ENCODE measurements at places on chromosomes 3 and 15. TPM values are rescaled to one million over a fixed set of nuclear protein-coding genes. Genes with fewer than 3 reads are reported as not detected.

Gene STRA6
- 62.5 TPM for total RNA-seq

Gene NAALADL2
- 0.18 TPM for total RNA-seq

Gene TGM4
- 0.05 TPM for total RNA-seq

Gene SLC28A1
- not detected for total RNA-seq

Gene TMEM212
- not detected for total RNA-seq

Gene NDN
- total RNA-seq = not detected

Gene GNB4
- 16.5 TPM for total RNA-seq

Gene AAGAB
- 76.4 TPM for total RNA-seq

Gene CYP8B1
- total RNA-seq = not detected

Gene PPP1R14D
- total RNA-seq = 0.28 TPM

Gene ALS2CL
- 6.7 TPM for total RNA-seq

Gene RETNLB
- total RNA-seq = not detected

Gene ITIH1
- total RNA-seq = not detected

Gene MAP2K5
- 7.7 TPM for total RNA-seq

Gene CEP19
- total RNA-seq = 2.2 TPM

Gene FSTL1
- total RNA-seq = 103 TPM

Gene TTLL13
- total RNA-seq = 0.16 TPM

Gene BDH1
- total RNA-seq = 2.5 TPM

Gene CX3CR1
- 0.09 TPM for total RNA-seq

Gene NOX5
- total RNA-seq = 0.38 TPM

Gene SH2D7
- total RNA-seq = not detected

Gene RBMS3
- 0.34 TPM for total RNA-seq

Gene GREM1
- total RNA-seq = 21.2 TPM

Gene KCNMB3
- total RNA-seq = 0.91 TPM

Gene KIF15
- total RNA-seq = 8.6 TPM

Gene NANOGP8
- not detected for total RNA-seq

Gene CCDC13
- total RNA-seq = 0.79 TPM

Gene LSMEM2
- not detected for total RNA-seq

Gene REC114
- total RNA-seq = not detected

Gene CNTN3
- not detected for total RNA-seq

Gene MORC1
- not detected for total RNA-seq

Gene CCR2
- total RNA-seq = not detected

Gene ADGRG7
- not detected for total RNA-seq

Gene SLC51B
- total RNA-seq = 12.1 TPM

Gene CNTN4
- total RNA-seq = not detected

Gene RHOV
- total RNA-seq = 5.3 TPM

Gene WNT5A
- total RNA-seq = 0.64 TPM

Gene CCDC39
- total RNA-seq = not detected

Gene LTK
- total RNA-seq = 0.06 TPM

Gene PATL2
- total RNA-seq = 0.33 TPM

Gene CD96
- total RNA-seq = not detected

Gene TM4SF18
- total RNA-seq = 44.7 TPM

Gene ZNF385D
- total RNA-seq = not detected

Data from A549 treated with DMSO at 1 μM for 4 hours (cell line).